NCI-H2029 (cell line): ENCODE measurements at places on chromosomes 4 and X.
A peak's percentile ranks its signal among the peaks of the same experiment; 100 is the strongest.

DNA sequence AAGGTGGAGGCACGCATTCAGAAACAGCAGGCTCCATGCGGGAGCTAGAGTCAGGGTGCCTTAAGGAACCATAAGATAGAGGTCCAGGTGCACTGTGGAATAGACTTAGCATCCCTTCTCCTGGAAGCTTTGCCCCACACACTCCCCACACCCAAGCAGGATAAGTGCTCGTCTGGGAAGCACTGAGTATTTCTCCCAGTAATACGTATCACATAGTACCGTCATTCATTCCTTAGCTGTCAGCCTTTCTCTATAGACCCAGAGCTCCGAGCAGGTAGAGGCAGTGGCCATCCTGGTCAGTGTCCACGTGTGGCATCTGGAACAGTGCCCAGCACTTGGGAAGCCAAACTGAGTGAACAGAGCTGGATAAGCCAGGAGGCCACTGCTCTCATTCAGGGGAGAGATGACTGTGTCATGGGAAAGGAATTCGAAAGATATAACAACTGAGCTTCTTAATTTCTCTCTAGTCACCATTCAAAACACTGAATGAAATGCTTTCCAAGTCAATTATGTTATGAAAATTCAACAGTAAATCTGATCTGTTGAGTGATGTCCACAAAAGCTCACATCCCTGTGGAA lies 9.9 kb downstream of the APBB2 start:
- no peak for DNase-seq

GRCh38 chr4:98626350-98626749 lies 32.1 kb downstream of the TSPAN5 start:
- DNase-seq, result no peak

DNA sequence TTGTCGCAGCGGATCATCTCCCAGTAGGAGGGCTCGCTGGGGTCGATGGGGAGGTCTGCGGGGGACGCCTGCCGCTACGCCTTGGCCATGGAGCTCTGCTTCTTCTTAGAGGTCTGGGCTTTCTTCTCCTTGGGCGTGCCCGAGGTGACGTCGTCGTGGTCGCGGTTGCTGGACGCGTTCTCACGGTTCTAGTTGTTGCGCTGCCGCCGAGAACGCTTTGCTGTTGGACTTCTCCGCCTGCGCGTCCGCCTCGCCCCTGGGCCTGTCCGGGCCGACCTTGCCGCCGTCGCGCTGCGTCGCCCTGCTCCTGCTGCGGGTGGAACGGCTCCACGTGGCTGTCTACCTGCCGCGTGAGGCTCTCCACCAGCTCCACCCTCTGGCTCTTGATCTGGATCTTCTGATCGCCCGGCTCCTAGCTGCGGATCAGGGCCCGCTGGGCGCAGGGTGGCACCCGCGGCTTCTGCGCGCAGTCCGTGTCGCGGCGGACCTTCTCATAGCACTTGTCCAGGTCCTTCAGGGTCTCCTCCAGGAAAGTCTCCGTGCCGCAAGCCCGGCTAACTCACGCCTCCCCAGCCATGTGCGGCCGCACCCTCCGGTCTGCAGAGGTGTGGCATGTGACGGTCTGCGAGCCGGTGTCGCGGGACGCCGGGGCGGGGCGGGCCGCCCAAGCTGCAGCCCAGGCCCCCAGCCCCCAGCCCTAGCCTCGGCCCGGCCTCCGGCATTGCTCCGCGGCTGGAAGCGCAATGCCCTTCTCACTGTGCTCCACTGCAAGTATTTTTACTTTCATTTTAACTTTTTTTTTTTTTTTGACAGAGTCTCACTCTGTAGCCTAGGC lies 40.5 kb upstream of the OGT start:
- DNase-seq, result peak; percentile 20

DNA sequence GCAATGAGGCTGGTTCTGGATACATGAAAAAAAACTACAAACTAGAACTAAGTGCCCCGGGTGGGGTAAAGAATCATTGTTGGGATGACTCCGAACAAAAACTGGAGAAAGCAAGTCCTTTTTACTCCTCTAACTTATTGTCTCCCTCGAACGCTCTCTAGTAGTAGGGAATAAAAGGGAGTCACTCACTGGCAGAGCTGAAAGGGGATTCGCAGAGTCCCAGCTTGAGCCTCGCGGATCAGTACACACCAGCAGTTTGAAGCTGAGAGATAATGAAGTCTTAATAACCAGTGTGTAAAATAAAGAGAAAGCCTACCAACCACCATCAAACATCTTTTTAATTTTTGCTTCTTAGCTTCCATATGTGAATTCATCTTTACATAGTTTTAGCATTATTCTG lies 521.9 kb upstream of the ARX start:
- no peak for DNase-seq

GRCh38 chrX:103678199-103678993 lies 8.1 kb downstream of the MORF4L2 start:
- no peak for DNase-seq

DNA sequence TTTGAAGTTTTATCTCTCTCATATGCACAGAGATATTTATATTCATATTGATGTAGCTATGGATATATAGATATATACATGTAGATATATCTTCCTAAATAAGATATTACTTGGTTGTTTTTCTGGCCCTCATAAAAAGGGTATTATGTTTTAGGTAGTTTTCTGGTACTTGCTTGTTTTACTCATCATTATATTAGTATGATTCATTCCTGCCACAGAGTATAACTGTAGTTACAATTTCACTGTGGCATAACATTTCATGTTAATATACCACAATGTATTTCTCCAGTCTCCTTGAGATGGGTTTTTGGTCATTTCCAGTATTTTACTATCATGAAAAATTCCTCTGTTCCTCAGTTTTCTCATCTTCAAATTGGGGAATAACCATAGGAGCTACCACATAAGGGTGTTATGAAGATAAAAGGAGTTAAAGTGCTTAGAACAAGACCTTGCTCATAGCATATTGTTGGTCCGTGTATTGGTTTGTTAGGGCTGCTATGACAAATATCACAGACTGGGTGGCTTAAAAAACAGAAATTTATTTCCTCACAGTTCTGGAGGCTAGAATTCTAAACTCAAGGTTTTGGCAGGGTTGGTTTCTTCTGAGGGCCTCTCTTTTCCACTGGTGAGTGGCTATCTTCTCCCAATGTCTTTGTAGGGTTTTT lies 129.7 kb downstream of the TMEM164 start:
- no peak for DNase-seq

- DNase-seq, result no peak
Observed at GRCh38 chr4:149166365-149166764, 649.3 kb downstream of the IQCM start.

DNA sequence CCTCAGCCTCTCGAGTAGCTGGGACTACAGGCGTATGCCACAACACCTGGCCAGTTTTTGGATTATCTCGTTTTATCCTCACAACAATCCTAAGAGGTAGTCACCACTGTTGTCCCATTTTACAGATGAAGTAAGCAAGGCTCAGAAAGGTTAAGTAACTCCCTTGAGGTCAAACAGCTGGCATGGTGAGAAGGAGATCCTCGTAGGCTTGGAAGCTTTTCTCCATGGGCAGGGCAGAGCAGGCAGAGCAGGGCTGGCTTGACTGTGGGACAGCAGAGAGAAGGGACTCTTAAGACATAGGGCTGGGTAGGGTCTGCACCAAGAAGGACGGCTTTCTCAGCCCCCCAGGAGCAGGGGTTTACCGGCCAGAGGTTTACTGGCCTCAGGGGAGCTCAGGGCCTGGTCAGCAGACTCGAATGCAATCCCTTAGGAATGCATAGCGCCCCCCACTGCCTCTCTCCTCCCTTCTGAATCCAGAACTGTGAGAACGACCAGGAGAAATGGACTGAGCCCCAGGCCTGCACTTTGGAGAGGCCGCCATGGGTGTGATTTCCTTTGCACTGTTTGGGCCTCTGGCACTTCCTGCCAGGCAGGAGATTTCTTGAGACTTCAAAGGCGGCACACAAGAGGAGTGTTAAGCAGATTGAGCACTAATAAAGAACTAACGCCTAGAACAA lies 14.0 kb upstream of the CDKN2AIP start:
- no peak for DNase-seq

DNA sequence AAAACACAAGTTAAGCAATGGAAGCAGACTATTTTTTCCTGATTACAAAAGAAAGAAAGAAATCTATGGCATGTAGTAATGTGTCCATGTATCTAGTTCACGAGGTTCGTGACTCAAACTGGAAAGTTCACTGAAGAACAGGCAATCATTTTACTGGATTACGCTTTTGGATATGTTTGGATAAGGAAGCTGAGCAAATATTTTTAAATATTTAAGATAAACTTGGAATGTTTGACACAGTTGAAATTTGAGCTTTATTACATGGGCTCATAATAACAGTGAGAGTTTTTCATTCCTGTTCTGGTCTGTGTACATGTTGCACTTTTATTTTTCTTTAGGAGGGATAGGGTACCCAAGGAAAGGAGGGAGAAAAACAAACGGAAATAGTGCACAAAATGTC lies 244.2 kb upstream of the GK2 start:
- no peak for DNase-seq

GRCh38 chr4:44017422-44017739 lies 431.2 kb downstream of the KCTD8 start:
- DNase-seq, result no peak

DNA sequence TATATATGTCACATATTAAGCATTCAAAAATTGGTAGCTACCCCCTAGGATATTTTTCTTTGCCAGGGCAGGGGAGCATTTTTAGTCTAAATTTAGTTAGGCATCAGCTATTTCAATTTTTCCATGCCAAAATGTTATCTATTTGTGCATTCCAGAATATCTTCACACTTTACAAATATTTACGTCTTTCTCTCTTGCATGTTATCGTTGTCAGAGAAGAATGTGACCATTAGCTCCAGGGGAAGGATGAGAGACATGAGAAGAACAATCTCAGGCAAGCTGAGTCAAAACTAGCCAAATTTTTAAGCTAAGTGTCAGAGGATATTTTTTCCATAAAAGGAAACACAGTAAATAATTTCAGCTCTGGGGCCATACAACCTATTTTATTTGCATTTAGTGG lies 885.0 kb upstream of the EPHA5 start:
- DNase-seq, result no peak

DNA sequence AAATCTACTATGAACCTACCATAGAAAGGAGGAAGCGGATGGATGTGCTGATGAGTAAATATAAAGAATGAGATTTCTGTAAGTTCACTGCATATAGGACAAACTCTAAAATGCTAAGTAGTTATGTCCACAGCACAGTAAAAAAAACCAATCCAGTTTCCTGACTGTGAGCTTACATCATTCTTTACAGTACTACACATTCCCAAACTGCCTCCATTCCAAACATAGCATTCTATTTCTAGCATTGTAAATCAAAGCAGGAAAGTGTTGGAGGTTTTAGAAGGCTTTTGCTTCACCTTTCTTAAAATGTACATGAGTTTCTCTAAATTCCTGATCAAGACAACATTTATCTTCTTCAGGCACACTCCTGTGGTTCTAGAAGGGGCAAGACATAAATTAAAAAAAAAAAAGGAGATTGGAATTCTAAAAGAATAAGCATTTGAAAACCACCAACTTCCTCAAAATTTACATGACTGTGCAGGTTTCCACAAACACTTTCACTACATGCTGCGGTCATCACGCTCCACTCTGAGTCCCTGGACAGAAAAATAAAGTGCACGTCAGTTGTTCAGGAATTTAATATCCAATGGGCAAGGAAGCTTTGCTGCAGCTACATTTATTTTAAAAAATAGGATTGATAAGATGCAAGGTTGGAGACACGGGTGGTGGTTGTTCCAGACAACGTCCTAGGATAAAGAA lies 297.6 kb upstream of the STS start:
- no peak for DNase-seq

- DNase-seq, result no peak
Observed at GRCh38 chr4:101806914-101807313, 16.4 kb downstream of the BANK1 start.

- DNase-seq, result no peak
Observed at GRCh38 chr4:105154576-105154975, 7.9 kb downstream of the TET2 start.

DNA sequence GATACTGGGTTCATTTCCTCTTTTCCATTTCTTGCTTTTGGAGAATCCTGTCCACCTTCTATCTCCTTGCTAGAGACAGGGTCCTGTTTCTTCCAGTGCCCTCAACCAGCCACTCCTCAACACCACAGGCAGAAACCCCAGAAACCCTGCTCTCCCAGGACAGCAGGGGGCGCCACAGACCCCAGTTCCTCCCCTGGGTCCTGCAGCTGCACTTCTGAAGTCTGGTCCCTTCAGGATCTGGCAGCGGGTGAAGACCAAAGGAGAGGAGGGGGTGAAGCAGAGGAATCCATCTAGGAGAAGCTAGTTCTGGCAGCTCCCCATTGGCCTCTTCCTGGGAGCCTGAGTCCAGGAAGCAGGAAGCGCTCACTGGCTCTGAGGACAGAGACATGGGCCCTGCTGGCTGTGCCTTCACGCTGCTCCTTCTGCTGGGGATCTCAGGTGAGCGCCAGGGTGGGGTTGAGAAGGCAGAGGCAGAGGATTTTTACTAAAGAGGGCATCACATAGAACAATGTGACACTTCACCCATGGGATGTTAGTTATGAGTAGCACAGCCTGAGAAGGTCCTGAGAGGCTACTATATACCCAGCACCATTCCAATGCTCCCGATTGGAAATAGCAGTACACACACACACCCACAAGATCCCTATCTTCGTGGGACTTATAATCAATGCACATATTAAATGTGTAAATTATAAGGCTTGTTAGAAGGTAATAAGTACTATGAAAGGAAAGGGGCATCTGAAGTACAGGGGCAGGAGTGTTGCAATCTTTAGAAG lies at the start of gene PRSS48:
PRSS48 (plus strand) TSS at position 375 of the 776 bp plus-strand sequence; CDS start at position 387, 12 bp downstream.
- DNase-seq, result peak; percentile 16

- DNase-seq, result no peak
Observed at GRCh38 chrX:41862562-41863184, 60.7 kb downstream of the CASK start.

DNA sequence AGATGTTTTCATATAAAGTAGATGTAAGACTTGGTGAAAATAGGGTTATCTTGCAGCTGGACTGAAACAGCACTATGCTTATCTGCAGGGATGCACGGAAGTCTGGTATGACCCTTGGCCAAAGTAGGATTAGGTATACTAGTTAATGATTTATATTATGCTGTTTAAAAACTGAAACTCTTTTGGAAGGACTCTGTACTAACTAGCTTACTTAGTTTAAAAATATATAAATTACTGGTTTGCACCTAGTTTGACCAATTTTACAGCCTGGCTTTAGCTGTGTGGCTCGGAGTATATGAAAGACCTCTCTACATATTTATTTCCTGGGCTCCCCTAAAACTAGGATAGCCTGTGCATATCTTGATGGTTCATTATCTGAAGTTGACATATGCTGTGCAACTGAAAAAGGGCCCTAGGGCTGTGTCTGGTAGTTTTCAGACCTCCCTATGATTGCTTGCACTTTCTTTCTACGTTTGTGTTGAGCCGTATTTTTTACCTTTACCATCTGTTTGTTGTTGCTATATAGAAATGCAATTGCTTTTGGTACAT lies 89.2 kb downstream of the TMEM144 start:
- DNase-seq, result no peak

DNA sequence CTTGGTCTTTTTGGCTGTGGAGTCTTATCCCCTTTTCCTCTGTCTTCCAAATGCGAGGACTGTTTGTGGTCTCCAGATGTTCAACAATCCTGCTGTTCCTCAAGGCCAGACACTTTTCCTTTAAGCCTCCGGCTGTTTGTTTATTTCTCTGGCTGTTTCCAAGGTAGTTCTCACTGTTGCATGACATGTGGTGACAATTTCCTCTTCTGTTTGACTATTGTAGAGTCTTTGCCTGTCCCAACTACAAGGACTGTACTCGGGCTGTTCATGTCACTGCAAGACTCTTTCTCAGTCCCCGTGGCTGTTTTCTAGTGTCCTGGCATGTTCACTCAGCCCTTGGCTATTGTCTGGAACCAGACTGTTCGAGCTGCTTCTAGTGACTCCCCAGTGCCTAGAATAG lies 50.6 kb downstream of the ZNF157 start:
- no peak for DNase-seq

- no peak for DNase-seq
Observed at GRCh38 chr4:102403116-102403515, 57.8 kb upstream of the SLC39A8 start.
